Smooth muscle cell of the pulmonary artery (primary cell): ENCODE measurements at places on chromosomes 7 and 10. TPM values are rescaled to one million over a fixed set of nuclear protein-coding genes. Genes with fewer than 3 reads are reported as not detected.

Gene LRIT2
- not detected in 2 replicates for total RNA-seq

Gene MORN4
- total RNA-seq, result 6.9 and 11.3 TPM in 2 replicates

Gene CLRN3
- total RNA-seq, result not detected in 2 replicates

Gene GPR146
- total RNA-seq, result 16.4 and 16.7 TPM in 2 replicates

Gene FANK1
- total RNA-seq, result 6.6 and 12.4 TPM in 2 replicates

Gene PIP
- not detected in 2 replicates for total RNA-seq

Gene BHLHA15
- total RNA-seq, result 0.26 and 1.4 TPM in 2 replicates

Gene CRPPA
- 1.4 and 2.4 TPM in 2 replicates for total RNA-seq

Gene TET1
- 1.8 and 5.2 TPM in 2 replicates for total RNA-seq

Gene PDK4
- 0.30 and 3.6 TPM in 2 replicates for total RNA-seq

Gene MOGAT3
- not detected in 2 replicates for total RNA-seq

Gene CUL2
- total RNA-seq, result 38.7 and 41.1 TPM in 2 replicates

Gene MYH16
- total RNA-seq, result not detected in 2 replicates

Gene EPO
- total RNA-seq, result not detected in 2 replicates

Gene TEX47
- not detected in 2 replicates for total RNA-seq

Gene AKR1C1
- total RNA-seq, result 79.3 and 99.2 TPM in 2 replicates

Gene PRKCQ
- total RNA-seq, result 0.03 TPM in 1 of 2 replicates, not detected in the other

Gene OPN1SW
- total RNA-seq, result not detected in 2 replicates

Gene C7orf33
- not detected in 2 replicates for total RNA-seq

Gene SORCS1
- total RNA-seq, result 0.20 TPM in 1 of 2 replicates, not detected in the other

Gene BMI1
- total RNA-seq, result 52.6 and 72.2 TPM in 2 replicates

Gene ADCY1
- 0.03 and 0.26 TPM in 2 replicates for total RNA-seq

Gene MPP7
- 0.92 and 1.6 TPM in 2 replicates for total RNA-seq

Gene IGFBP1
- 0.79 and 10.2 TPM in 2 replicates for total RNA-seq

Gene ADO
- 18.9 and 21.3 TPM in 2 replicates for total RNA-seq

Gene ELAPOR2
- total RNA-seq, result 2.3 and 16.2 TPM in 2 replicates

Gene LRGUK
- 0.10 and 0.13 TPM in 2 replicates for total RNA-seq

Gene DBF4
- total RNA-seq, result 6.1 and 6.5 TPM in 2 replicates

Gene OR2A42
- total RNA-seq, result 0.03 TPM in 1 of 2 replicates, not detected in the other

Gene GPRIN2
- 0.07 TPM in 1 of 2 replicates, not detected in the other for total RNA-seq

Gene PHTF2
- total RNA-seq, result 38.9 and 41.4 TPM in 2 replicates

Gene HGF
- 51.1 and 342 TPM in 2 replicates for total RNA-seq

Gene CRYGN
- total RNA-seq, result 0.13 TPM in 1 of 2 replicates, not detected in the other
